ENCODE measurements at places on chromosomes 4 and X.

GRCh38 chr4:86946868-86947500 lies 12.2 kb downstream of the AFF1 start:
- H3K4me1 ChIP-seq: no peaks in the 10 kb centered on the region
- H3K27me3 ChIP-seq: no peaks in the 10 kb centered on the region
- H3K4me3 ChIP-seq: no peak overlapping the region
- DNase-seq: no peak
- H3K27ac ChIP-seq: no peak overlapping the region

DNA sequence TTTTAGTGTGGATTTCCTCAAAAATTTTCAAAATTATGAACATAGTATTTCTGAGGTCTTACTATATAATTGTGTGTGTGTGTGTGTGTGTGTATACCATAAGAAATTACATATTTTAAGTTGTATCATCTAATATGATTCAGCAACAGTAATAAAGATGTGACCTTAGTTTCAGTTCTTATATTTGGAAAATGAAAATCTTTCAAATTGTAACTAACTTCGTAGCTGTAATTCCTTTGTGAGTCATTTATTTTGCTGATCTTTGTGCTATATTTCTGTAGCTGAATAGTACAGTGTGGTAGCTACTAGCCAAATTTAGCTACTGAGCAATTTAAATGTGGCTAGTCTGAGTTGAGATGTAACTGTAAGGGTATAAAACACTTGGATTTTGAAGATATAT lies 116.4 kb downstream of the RAP1GDS1 start:
- H3K27me3 ChIP-seq: no peaks in the 10 kb centered on the region
- H3K27ac ChIP-seq: peak overlapping the region; percentile 30
- no peaks in the 10 kb centered on the region for H3K36me3 ChIP-seq
- DNase-seq: peak; percentile 80
- H3K4me3 ChIP-seq: no peak overlapping the region
- no peaks in the 10 kb centered on the region for H3K4me1 ChIP-seq

- H3K4me1 ChIP-seq: no peaks in the 10 kb centered on the region
- no peak overlapping the region for H3K27ac ChIP-seq
Measured at GRCh38 chr4:112403101-112403945, 106.2 kb downstream of the ALPK1 start.

DNA sequence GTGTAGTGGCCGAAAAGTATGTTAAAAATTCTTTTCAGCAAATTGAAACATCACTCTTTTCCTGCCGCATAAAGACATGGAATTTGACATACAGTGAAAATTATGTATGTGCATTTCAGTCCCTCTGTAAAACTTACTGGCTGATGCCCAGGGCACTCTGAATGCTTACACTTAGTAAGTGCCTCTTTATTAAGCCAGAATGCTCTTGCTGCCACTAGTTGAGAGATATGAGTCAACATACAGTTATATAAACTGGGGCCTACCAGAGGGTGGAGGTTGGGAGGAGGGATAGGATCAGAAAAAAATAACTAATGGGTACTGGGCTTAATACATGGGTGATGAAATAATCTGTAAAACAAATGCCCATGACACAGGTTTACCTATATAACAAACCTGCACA lies 38.1 kb upstream of the TRPC5 start:
- DNase-seq: peak; percentile 5
- no peak overlapping the region for H3K27ac ChIP-seq
- no peak overlapping the region for H3K4me3 ChIP-seq
- H3K4me1 ChIP-seq: no peaks in the 10 kb centered on the region
- no peaks in the 10 kb centered on the region for H3K36me3 ChIP-seq
- H3K27me3 ChIP-seq: no peaks in the 10 kb centered on the region

DNA sequence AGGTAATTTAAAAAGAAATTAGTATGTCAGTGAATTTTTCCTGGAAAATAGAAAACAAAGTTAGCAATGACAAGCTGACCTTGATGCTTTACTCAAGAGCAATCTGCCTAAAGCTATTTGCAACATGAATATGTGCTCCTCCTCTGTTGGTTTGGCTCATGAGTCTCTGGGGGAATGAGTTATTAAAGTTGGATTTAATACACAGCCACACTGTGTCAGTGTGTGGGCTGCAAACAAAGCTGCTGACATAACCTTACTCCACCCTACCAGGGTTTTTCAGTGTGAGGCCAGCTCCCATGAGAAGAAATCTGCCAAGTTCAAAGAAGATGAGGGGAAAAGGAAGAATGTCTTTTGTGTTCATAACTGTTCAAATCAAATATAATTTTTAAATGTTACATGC lies 280.5 kb downstream of the TLL1 start:
- DNase-seq: peak; percentile 2
- no peaks in the 10 kb centered on the region for H3K4me1 ChIP-seq
- no peak overlapping the region for H3K27ac ChIP-seq
- H3K27me3 ChIP-seq: no peaks in the 10 kb centered on the region
- H3K4me3 ChIP-seq: no peak overlapping the region

DNA sequence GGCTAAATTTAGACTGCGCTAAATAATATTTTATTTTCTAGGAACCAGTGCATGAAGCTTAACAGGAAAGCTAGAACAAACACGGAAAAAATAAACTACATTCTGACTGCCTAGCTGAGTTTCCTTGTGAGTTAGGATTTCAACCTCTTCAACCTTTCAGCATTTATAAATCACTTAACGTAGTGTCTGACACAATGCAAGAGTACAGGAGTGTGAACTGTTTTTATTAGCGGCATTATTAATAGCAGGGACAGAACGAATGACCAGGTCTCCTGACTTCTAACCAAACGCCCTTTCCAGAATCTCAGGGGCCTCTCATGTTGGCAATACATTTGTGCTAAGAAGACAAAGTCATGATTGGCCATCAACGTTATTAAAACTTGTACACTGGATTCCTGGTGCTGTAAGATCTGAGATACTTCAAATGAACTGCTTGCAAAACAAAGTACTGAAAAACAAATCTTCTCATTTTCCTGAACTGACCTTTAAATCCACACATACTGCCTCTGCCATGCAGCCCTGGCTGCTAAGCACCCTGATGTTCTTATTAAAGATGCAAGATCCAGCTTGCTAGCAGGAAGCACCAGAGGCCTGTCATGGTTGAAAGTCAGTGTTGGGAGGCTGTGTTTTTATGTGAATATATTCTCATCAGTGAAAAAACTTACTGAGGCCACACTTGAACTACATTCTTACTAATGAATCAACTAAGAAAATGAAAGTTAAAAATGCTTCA lies 380.4 kb upstream of the CPEB2 start:
- H3K36me3 ChIP-seq: no peaks in the 10 kb centered on the region
- H3K27ac ChIP-seq: no peak overlapping the region
- H3K4me1 ChIP-seq: no peaks in the 10 kb centered on the region
- H3K27me3 ChIP-seq: no peaks in the 10 kb centered on the region
- no peak overlapping the region for H3K4me3 ChIP-seq
- DNase-seq: no peak

GRCh38 chr4:2245057-2245786 lies 3.3 kb upstream of the HAUS3 start:
- no peak for DNase-seq
- peaks cover 12% of the 10 kb centered on the region for H3K36me3 ChIP-seq
- peaks cover 2% of the 10 kb centered on the region for H3K4me1 ChIP-seq
- no peak overlapping the region for H3K4me3 ChIP-seq
- no peaks in the 10 kb centered on the region for H3K27me3 ChIP-seq

DNA sequence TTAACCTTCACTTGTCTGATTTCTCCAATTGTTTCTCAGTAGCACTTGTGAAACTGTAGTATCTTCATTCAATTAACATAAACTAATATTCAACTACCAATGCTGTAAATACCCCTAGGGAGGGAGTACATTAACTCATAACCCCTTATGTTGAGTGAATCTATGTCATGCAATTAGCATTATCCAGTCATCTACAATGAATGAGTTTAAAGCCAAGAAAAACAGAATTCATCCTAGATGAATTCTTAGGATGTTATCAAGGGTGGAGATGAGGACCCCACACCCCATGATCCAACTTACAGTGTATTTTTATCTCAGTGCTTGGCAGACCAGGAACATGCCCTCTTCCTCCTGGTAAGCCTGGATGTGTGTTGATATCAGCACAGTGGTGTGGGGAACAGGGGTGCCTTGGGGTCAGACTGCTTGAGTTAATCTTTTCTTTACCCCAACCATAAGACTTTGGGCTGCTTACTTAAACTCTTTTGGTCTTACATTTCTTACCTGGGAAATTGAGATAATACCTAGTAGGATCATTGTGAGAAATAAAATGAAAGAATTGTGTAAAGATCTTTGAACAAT lies 62.1 kb upstream of the SCOC start:
- H3K36me3 ChIP-seq: no peaks in the 10 kb centered on the region
- no peak for DNase-seq
- H3K4me3 ChIP-seq: no peak overlapping the region
- H3K4me1 ChIP-seq: peaks cover 17% of the 10 kb centered on the region

All from fibroblast of lung (primary cell).